ENCODE measurements at places on chromosomes 2 and 18. TPM values are rescaled to one million over a fixed set of nuclear protein-coding genes. Genes with fewer than 3 reads are reported as not detected.

Gene SOCS6
- 29.6 TPM for total RNA-seq

GRCh38 chr2:1728821-1729220, 15.5 kb downstream of the PXDN start:
- DNase-seq, result peak; percentile 24

DNA sequence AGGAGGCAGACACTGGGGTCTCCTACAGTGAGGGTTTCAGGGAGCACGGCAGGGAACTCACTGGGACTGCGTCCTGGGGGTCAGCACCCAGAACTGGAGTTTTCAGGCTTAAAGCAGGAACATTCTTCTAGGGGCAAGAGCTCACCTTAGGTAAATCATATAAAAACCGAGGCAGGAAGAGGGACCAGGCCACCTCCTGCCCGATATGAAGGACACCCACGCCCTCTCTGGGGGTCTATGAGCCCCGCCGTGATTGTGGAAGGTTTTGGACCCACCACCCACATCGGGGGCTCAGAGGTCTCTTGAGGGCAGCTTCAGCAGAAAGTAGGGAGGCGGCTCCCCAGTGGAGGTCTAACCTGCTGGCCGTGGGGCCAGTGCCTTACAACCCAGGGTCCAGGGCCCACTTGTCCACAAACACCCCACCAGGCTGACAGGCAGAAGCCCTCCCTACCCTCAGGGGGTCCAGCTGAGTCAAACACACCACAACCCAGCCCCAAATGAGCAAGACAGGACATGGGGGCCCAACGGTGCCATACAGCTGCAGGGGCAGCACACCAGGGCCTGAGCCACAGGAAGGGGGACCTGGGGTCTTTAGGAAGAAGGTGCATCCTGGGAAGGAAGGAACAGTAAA, 25.3 kb downstream of the CROCC2 start:
- peak; percentile 15 for DNase-seq

GRCh38 chr2:150625303-150625702, 137.8 kb upstream of the RND3 start:
- no peak for DNase-seq

Gene OTX1
- total RNA-seq, result not detected

GRCh38 chr2:70094171-70094977, 7.1 kb downstream of the PCBP1 start:
- DNase-seq, result no peak

DNA sequence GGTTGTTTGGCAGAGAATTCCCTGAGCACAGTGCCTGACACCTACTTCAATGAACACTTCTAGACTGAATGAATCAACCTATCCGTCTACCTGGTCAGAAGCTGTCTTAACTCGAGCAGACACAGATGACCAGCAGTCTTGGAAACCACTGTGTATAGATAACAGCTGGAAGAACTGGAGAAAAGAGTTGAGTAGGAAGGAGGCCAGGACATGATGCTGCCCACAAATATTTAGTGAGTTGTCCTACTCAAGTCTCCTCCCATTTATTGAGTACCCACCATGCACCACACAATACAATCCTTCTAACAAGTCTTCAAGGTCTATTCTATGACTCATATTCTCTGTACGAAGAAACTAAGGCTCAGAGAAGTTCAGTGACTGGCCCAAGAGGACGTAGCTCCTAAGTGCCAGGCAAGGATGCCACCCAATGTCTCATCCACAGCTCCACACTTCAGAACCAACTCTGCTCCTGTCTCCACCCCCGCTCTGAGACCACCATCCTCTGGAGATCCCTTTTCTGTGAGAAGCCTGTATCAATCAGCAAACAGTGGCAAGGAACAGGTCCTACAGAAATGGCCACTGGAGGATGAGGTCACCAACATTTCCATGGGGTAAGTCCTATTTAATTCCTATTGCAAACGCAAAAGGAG, 62.2 kb downstream of the GALNT14 start:
- DNase-seq, result no peak

- DNase-seq, result peak; percentile 84
Observed at GRCh38 chr2:36376319-36376765, 20.8 kb downstream of the CRIM1 start.

- DNase-seq, result no peak
Observed at GRCh38 chr2:120134263-120134662, 88.9 kb downstream of the TMEM185B start.

Gene MRPL19
- total RNA-seq, result 8.8 TPM

- peak; percentile 45 for DNase-seq
Observed at GRCh38 chr18:32469691-32470459, 807 bp downstream of the GAREM1 start.

Gene PTPRN
- total RNA-seq, result 11.3 TPM

GRCh38 chr2:100954044-100954420, 48.1 kb upstream of the RPL31 start:
- DNase-seq, result no peak

GRCh38 chr2:202072737-202073401, at the start of gene KIAA2012:
KIAA2012 (plus strand) TSS chr2:202073255; CDS start chr2:202073628, 373 bp downstream.
- DNase-seq, result peak; percentile 79

DNA sequence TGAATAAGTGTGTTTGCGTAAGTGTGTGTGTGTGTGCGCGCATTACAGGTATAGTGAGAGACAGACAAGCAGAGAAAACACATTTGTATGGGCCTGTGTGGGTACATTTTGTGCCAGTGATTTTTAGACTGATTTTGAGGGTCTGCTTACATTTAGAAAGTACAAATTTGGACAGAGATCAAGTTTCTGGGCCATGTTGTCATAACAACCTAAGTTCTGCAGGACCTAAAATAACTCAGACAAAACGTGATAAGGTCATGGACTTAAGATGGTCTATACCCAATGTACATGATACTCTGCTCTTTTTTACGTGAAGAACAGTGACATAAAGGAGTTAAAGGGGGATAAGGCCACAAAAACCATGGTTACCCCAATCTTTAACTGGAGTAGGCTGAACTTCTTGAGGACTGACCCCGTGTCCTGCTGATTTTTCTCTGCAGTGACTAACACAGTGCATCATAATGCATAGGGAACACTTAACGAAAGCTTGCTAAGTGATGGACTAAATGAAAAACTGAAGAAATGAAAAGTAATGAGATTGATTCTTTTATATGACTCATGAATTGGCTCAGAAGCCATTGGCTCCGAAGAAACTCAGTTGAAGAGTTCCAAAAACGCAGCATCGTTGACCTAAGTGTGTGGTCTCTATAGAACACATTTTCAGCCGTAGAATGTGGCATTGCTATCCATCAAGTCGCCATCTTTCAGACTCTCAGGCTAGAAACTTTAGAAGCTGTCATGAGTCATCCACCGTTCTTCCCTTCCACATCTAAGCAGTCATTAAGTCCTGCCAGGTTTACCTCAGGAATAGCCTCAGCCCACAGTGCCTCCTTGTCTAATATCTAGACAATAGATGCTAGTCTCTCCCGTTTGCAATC, 61.6 kb upstream of the NCOA1 start:
- DNase-seq, result peak; percentile 72

DNA sequence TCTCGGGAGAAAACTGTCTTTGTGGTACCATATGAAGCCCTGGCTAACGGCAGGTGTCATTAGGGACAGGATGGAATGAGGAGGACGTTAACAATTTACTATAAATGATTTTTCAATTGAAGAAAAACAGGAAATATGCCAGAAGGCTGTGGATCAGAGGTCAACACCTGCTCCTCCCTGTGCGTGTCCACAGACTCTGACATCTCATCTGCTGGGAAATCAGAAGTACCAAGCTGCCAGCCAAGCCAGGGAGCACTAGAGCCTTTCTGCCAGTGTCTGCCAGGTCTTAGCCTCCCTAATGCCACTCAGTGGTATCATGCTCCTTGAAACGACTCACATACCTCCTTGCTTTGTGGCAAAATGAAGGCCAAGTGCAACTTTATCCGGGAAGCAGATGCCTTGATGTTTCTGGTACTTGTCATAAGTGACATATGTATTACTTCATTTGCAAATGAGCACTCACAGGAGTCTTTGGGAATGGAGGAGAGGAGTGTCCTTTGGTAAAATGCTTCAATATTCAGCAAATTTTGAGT, 541.1 kb downstream of the SATB2 start:
- no peak for DNase-seq

GRCh38 chr2:445896-446295, 158.0 kb upstream of the ALKAL2 start:
- no peak for DNase-seq

GRCh38 chr2:144501118-144501517, 18.8 kb downstream of the ZEB2 start:
- no peak for DNase-seq

DNA sequence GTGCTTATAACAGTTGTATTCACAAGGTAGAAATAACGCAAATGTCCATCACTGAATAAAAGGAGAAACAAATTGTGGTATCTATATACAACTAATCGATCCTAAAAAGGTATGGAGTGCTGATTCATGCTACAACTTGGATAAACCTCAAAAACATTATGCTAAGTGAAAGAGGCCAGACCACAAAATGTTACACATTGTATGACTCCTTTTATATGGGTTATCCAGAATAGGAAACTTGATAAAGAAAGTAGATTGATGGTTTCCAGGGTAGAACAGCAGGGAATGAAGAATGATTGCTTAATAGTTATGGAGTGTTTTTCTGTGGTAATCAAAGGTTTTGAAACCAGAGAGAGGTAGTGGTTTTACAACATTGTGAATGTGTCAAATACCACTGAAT, 432.2 kb upstream of the TRIB2 start:
- DNase-seq, result no peak

Gene RBMS1
- 134 TPM for total RNA-seq

Gene MC2R
- not detected for total RNA-seq

- peak; percentile 3 for DNase-seq
Observed at GRCh38 chr2:72788756-72789155, 37.1 kb downstream of the EXOC6B start.

Gene NGEF
- total RNA-seq, result 7.6 TPM

Gene KLHL41
- not detected for total RNA-seq

Gene PEX13
- total RNA-seq, result 9.3 TPM

DNA sequence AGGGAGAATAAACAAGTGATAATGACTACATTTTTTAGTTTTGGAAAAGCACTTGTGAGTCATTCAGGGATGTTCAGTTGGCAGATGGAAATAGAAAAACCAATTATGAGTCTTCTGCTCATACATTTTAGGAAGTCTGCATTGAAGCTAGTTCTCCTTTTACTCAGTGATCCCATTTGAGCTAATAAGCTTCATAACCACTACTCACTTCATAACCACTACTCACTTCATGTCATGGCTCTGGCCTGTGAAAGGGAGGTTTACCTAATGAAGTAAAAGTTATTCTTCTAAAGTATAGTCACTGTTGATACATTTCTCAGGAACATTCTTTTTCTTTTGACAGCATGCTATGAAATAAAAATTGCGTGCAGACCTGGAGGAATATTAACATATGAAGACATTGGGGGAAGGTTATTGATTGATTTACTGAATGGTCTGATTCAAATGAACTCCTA, 948.7 kb downstream of the TSN start:
- no peak for DNase-seq

Gene UNC80
- total RNA-seq, result 0.45 TPM

DNA sequence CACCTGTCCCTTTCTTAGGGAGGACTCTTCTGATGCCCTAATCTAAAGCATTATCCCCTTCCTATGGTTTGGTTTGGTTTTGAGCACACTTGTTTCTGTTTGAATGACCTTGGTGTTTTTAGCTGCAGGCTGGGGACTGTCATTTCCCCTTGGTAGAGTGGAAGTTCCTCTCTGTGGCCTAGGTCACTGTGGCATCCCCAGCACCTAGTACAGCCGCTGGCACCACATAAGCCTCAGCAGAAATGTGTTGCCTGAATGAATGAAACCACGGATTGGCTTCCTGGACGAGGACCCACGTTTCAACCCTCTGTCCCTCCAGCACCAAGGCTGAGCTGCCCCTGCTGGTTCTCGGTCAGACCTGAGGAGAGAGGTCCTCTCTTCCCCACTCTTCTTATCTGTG, 159.9 kb downstream of the CTIF start:
- no peak for DNase-seq

Gene GKN1
- total RNA-seq, result 116 TPM

GRCh38 chr18:61544178-61544577, 210.9 kb downstream of the CDH20 start:
- DNase-seq, result no peak
